ENCODE measurements at places on chromosomes 1 and 21. TPM values are rescaled to one million over a fixed set of nuclear protein-coding genes. Genes with fewer than 3 reads are reported as not detected.

- no peak for DNase-seq
These were observed 65.2 kb upstream of the DIP2A start for GRCh38 chr21:46393451-46393940.

The TLCD4 gene
- total RNA-seq, result 10.1 TPM

DNA sequence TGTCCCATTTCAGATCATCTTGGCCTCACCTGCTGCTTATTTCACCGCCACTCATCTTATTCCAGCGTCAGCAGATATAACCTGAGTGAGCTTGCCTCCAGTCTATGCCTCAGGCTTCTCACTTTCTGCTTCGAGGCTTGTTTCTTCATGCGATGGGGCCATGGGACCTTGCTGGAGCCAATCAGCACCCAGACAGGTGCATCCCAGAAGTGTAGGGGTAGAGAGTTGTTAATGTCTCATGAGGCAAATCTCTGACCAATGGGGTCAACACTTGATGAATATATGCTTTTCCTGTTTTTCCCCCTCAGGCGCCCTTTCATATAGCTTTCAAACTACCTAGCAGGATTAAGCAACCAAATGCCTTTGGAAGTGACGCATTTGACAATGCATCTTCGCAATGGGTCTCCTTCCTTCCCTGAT lies 935 bp upstream of the YIPF1 start:
- DNase-seq, result no peak

DNA sequence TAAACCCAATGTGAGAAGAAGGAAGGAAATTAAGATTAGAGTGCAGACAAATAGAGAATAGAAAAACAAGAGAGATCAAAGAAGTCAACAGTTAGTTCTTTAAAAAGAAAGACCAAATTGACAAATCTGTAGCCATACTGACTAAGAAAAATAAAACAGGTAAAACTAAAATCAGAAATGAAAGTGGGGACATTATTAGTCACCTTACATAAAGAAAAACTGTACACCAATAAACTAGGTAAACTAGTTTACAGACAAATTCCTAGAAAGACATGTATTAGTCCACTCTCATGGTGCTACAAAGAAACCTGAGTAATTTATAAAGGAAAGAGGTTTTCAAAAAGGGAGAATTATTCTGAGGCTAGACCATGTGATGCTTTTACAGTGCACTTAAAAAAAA lies 22.3 kb downstream of the BLZF1 start:
- DNase-seq, result no peak

GRCh38 chr21:38280454-38280853 lies 23.7 kb downstream of the KCNJ15 start:
- no peak for DNase-seq

DNA sequence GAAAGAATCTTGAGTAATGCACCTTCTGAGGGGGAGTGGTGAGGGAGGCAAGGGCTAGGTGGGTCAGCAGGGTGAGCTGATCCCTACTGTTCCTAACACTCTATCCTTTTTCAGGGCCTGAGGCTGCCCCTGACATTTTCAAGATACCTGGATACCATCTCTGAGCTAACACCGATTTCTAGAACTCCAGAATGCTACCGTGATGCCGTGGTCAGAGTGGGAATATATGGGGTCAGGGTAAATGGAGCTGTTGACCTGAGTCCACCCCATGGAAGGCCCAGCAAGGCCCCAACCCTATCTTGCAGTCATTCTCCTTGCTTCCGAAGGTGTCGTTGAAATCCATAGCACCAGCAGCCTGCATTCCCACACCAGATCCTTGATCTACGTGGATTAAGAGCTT lies 18.0 kb upstream of the PTPRF start:
- no peak for DNase-seq

GRCh38 chr1:181122222-181122621 lies 33.7 kb downstream of the IER5 start:
- no peak for DNase-seq

The ADGRL2 gene
- total RNA-seq, result 0.94 TPM

DNA sequence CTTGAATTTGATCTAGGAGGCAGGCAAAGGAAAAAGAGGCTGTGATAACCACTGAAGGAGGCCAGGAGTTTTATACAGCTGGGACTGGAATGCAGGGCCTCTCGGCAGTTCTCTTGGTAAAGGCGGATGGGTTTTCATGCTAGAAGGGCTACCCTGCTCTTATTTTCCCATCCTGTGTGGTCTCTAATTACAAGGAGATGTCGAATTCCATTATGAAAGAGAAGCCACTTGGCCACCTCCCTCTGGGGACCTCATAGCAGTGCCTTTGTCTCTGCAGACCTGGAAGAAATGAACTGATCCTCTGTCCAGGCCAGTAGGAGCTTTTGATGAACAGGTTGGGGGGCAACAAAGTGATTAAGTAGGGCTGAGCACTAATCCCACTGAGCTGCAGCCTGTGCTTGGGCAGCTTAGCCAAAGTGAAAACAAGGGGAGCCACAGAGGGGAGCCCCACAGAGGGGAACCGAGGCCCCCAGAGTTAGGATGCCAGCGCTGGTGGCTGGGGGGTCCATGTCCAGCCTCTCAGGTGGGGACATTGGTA lies 42.2 kb upstream of the BCAR3 start:
- DNase-seq, result no peak

- DNase-seq, result no peak
These were observed 16.6 kb upstream of the DR1 start for GRCh38 chr1:93328809-93329760.

- DNase-seq, result peak; percentile 70
These were observed 3.3 kb upstream of the HES5 start for GRCh38 chr1:2533365-2533764.

DNA sequence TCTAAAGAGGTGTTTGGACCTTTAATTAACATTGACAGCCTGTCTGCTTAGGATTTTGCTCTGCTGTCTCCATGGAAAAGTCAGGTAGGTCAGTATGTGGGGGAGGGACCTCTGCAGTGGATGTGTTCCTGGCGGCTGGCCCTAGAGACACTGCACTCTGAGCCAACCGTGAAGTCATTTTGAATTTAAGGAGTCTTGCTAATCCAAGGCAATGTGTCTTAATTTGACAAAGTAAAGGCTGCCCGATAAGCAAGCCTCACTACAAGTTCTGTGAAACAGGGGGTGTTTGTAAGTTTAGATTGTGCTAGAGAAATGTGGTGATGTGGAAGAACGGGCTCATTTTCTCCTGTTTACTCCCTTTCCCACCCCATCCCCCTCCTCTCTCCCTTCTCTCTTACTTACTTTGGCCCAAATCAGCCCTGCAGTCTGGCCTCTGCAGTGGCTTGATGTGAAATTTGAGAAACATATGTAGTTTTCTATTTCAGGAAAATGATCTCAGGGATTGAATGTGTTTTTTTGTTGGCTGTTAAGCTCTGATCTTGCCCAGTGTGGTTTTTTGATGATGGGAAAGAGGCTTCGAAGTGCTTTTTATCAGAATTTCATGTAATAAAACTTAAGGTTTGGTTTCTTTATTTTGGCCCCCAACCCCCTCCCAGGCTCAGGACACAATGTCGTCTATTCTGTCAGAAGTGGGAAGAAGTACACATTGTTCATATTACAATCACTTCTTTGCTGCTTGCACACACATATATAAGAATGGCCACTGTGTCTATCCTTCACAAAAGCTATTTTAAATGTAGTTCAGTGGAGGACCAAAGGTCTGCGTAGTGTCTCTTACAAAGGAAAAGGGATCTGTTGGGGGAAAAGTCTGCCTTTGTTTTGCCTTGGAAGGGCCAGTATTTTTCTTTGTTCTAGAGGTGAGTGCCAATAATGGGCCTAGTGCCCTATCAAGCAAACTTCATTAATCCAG lies 96.6 kb downstream of the FGGY start:
- DNase-seq, result peak; percentile 83

- DNase-seq, result no peak
These were observed 11.3 kb downstream of the SMIM1 start for GRCh38 chr1:3783651-3784474.

GRCh38 chr1:1161683-1162079 lies 12.0 kb upstream of the TTLL10 start:
- DNase-seq, result no peak

GRCh38 chr1:230464671-230465070 lies 38.5 kb upstream of the PGBD5 start:
- peak; percentile 7 for DNase-seq
